Right lung (tissue), 10 donors: ENCODE measurements at places on chromosomes 11 and 22. TPM values are rescaled to one million over a fixed set of nuclear protein-coding genes. Genes with fewer than 3 reads are reported as not detected.

DNA sequence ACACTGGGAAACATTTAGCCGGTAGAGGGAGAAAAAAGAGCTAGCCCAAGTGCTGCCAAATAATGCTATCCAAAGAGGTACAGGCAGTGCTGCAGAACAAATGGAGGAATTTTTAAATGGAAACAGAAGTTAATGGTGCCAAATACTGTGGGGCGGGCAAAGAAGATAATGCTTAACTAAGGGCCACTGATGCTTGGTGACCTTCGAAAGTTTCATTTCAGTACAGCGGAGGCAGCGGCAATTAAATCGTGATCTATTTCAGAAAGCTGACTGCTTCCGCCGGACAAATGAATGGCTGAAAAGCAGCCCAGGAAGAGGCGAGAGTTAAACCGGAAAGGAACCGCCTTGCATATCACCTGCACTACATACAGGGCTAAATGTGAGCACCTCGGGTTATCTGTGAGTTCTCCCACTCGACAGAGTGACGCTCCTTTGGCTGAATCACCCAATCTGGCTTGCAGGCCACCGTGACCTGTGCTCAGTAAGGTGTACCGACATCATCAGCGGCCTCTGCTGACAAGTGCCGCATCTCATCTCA is 42.1 kb downstream of the CADM1 start:
- no peak for DNase-seq

DNA sequence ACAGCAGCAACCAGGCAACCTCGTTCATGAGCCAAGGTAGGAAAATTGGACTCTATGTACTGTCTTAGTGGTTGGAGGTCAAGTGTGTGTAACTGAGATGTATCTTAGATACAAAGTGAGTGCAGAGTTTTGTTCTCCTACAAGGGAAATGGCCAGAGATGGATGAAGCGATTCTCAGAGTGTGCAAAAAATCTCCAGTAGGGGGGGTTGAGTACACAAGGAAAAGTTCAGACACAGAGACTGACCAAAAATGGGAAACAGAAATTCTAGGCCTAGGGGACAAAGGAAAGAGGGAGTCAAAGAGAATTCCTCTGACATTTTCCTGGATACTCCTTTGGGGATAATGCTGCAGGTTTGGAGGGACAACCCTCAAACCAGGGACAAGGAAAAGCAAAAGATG is 38.2 kb upstream of the OR5AK2 start:
- no peak for DNase-seq

Gene NOX4
- 5.1 TPM for polyA plus RNA-seq

GRCh38 chr22:37887584-37888378 is 18.3 kb upstream of the MICALL1 start:
- DNase-seq = peak; percentile 83

Gene TTC28
- 27.1 TPM for polyA plus RNA-seq

Gene ADM
- polyA plus RNA-seq = 19.4 TPM

Gene PHETA2
- polyA plus RNA-seq = 14.4 TPM

DNA sequence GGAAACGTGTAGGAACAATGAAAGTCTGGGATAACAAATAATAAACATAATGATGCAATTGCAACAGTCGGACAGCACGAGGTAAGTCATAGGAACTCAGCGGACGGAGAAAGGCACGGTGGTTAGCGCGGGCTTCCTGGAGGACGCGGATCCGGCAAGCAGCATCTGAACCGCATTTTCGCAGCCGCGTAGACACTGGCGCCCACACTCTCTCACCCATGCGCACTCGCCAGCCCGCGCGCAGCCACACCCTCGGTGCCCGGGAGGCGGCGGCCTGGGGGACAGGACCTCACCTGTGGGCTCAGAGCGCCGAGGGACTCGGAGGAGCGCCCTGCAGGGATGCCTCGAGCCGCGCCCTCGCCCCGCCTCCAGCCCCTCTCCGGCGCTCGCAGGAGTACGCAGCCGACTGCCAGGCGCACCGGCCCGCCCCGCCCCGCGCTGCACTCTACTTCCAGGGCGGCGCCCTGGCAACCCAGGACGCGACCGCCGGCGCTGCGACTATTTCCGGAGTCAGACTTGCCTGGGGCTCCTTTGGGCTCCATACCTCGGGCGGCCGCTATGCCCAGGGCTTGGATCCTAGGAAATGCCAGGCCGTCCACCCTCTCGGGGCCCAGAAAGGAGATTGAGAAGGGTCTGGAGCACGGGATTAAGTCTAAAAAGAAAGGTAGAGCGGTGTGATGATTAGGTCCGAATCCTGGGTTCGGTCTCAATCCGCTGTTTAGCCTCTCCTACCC is at the start of gene TTLL1:
TSS of gene TTLL1 (minus strand) at position 408 of the 734 bp plus-strand sequence. CDS start 13,805 bp downstream, outside the sequence.
- DNase-seq = peak; percentile 83

DNA sequence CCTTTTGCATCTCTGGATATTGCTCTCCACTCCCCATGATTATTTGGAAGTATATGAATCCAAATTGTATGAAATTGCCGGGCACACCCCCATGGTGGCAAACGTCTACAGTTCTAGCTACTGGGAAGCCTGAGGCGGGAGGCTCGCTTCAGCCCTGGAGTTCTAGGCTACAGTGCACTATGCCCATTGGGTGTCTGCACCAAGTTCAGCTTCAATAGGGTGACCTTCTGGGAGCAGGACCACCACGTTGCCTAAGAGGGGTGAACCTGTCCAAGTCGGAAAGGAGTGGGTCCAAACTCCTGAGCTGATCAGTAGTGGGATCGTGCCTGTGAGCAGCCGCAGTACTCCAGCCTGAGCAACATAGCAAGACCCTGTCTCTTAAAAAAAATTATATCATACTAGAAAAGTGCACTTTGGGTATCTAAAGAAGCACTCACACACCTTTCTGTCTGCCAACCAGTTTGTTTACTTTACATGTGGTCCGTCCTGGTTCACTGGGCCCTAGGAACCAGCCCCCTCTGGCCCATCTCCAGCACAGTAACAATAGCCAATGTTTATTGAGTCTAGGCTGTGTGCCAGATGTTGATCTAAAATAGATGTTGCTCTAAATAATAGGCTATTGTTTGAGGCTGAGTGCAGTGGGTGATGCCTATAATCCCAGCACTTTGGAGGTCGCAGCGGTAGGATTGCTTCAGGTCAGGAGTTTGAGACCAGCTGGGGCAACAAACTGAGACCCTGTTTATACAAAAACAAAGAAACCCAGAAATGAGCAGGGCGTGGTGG is 16.4 kb upstream of the KAT5 start:
- DNase-seq = no peak

- no peak for DNase-seq
These were observed 624 bp downstream of the ART1 start for GRCh38 chr11:3645552-3645951.

Gene KREMEN1
- polyA plus RNA-seq = 25.1 TPM

- DNase-seq = no peak
These were observed 427.0 kb upstream of the DDI1 start for GRCh38 chr11:103609117-103610066.

Gene SCGB1C1
- not detected for polyA plus RNA-seq

DNA sequence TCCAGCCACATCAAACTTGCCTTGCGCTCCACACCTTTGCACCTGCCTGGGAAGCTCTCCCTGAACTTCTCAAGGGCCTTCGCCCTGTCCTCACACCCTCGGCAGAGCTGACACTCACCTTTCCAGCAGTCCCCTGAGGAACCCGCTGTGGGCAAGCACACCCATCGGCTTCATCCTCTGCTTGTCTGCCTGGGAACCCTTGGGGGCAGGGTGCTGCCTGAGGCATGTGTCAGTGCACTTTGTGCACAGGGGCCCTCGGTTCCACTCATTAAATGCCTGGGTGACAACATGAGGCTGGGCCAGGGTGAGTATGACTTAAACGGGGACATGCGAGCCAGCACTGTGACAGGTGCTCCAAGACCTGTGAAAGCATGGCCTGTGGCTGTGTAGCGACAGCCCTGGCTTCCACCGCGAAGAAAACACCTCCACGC is 2.6 kb upstream of the LRFN4 start:
- no peak for DNase-seq

DNA sequence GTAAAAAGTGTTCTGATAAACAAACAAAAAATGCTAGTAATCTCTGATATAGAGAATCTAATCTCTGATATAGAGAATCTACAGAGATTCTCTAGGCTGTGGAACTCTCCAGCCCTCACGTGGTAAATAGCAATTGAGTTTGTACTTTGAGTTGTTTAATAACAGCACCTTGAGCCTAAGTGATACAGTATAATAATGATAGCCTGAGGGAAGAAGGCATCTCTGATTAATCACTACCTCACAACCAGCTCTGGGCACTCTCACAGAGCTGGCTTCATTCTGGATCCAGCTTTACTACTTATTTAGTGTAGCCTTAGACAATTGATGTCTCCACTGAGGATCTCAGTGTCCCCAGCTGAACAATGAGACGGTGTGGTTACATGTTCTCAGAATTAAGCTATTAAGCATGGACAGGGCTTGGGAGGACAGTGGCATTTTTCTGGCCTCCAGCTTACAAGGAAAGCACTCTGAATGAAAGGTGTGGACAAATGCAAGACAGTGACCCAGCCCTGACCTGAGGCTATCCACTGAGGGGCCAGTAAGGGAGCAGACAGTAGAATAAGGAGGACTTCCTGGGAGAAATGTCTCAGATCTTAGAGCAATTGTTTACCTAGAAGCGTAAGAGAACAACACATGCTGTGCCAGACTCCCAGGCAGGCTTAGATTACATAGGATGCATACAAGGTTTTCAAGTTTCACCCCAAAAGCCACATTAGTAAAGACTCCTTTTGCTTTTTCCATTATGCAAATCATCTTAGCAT is 88.7 kb upstream of the DRD2 start:
- no peak for DNase-seq

Gene OR4A16
- polyA plus RNA-seq = not detected

Gene UBQLNL
- polyA plus RNA-seq = 1.5 TPM

Gene SCN3B
- polyA plus RNA-seq = 4.3 TPM

DNA sequence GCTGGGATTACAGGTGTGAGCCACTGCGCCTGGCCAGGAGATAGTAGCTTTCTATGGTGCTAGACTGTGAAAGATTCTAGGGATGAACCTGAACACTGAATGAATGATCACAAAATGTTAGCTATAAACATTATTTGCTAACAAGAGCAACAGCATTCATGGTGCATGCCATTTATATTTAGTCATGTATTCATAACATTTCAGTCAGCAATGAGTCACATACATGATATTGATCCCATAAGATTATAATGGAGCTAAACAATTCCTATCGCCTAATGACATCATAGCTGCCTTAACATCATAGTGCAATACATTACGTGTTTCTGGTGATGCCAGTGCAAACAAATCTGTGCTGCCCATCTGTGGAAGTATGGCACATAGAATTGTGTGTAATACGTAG is 164.1 kb downstream of the ARHGAP42 start:
- DNase-seq = no peak

DNA sequence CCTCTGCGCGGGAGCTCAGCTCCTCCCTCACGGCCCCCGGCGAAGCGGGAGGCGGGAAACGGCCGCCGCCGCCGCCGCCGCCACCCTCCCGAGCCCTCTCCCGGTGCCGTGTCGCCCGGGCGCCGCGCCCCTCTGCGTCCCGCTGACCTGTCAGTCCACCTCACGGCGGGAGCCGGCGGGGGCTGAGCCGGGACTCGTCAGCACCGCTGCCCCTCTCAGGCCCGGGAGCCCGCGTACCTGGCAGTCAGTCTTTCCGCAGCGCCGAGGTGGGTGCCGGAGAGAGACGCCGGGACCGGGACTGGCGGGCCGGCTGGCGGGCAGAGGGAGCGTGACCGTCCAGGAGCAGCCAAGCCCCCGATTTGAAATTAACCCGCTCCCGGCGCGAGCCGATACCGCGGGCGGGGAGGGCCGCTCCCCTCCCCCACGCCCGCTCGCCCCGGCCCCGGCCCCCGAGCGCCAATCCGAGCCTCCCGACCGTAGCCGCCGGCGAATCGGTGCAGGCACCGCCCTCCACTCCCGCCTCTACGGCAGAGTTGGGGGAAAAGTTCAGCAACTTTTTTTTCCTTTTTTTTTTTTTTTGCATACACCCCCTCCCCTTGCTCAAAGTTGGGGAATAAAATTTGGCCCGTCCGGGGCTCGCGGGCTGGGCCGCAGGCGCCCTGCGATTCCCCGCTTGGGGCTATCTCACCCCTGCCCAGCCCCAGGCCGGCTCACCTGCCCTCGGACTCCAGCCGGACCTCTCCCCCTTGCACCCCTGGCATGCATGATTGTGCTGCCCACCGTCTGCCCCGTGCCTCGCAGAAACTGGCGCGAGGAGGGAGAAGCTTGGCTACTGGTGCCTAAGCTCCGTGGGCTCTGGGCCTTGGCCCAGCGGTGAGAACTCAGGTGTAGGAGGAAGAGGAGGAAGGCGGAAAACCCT is 774 bp upstream of the E2F8 start:
- peak; percentile 18 for DNase-seq

DNA sequence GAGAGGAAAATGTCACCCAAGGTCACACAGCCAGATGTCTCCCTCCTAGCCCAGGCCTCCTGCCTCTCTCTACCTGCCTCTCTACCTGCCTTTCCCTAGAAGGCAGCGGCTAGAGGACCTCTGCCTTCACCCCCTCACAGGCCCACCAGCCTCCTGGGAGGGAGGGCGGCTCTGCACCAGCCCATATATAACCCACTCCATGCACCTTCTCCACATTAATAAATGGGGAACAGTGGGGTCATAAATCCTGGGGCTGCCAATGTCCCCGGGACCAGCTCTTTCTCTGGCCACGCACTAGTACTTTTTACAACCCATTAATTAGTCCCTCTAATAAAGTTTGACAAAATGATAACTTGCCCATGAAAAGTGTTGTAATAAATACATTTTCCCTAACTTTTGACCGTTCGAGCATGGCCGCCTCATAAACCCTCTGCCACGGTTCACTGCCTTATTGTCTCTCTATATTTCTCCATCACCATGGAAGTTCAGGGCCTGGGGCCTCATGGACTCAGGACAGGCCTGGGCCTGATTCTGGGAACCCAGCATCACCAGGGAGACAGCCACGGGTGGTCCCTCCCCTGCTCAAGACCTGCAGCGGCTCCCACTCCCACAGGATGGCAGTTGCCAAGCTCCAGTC is 102.1 kb downstream of the MN1 start:
- no peak for DNase-seq

Gene CRKL
- 68.3 TPM for polyA plus RNA-seq

DNA sequence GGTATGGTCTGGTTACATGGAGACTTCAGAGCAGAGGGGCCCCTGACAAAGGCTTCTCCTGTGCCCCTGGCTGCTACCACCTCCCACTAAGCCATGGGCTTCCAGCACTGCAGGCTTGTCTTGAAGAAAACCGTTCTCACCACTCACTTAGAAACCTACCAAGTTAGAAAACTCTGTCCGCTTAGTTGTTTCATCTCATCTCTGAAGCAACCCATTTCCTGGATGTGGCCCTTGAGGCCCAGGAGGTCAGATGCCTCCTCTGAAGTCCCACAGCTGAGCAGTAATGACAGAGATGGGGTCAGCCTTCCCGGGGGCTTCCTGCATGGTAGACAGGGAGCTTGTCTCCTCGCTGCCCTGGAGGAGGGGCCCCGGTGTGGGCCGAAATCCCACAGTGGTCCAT is 12.9 kb downstream of the CSF2RB start:
- DNase-seq = no peak

GRCh38 chr11:119924017-119924416 is 195.0 kb upstream of the NECTIN1 start:
- DNase-seq = no peak

Gene MCM5
- 58.9 TPM for polyA plus RNA-seq

Gene HEPN1
- not detected for polyA plus RNA-seq

- DNase-seq = no peak
These were observed 126.4 kb upstream of the HSD17B12 start for GRCh38 chr11:43554148-43554473.

Gene ZFPL1
- polyA plus RNA-seq = 23.5 TPM
